Caudate nucleus (tissue), 63 donors: ENCODE measurements at places on chromosomes 16 and 17.

DNA sequence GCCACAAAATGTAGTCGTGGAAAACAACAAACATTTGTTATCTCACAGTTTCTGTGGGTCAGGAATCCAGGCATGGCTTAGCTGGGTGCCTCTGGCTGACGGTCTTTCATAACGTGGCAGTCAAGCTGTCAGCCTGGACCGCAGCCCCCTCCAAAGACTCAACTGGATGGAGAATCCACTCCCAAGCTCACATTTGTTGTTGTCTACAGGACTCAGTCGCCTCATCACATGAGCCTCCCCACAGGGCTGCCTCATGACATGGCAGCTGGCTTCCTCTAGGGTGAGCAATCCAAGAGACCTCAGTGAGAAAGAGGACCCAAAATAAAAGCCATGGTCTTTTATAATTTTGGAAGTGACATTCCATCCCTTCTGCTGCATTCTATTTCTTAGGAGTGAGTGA lies 34.7 kb upstream of the AKAP1 start:
- no peak for DNase-seq

- DNase-seq = no peak
These were observed 2.0 kb downstream of the PRSS33 start for GRCh38 chr16:2785101-2785991.

DNA sequence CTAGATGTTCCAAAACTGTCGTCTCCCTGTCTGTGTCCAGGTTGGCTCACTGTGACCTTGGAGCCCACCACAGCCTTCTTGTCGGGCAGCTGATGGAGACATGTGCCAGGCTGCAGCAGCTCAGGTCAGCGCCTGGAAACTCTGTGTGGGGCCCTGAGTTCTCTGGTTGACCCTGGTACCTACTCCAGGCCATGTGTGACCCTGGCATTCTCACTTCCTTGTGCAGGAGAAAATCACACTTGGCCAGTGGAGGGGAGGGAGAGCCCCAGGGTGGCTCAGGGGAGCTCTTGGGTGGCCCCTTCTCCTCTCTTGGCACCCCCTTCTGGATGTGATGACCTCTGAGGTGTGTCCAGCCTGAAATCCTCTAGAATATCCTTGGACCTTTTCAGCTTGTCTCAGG lies 25.0 kb upstream of the CPNE2 start:
- no peak for DNase-seq

GRCh38 chr17:75893305-75894048 lies 3.3 kb downstream of the TRIM65 start:
- DNase-seq = no peak

DNA sequence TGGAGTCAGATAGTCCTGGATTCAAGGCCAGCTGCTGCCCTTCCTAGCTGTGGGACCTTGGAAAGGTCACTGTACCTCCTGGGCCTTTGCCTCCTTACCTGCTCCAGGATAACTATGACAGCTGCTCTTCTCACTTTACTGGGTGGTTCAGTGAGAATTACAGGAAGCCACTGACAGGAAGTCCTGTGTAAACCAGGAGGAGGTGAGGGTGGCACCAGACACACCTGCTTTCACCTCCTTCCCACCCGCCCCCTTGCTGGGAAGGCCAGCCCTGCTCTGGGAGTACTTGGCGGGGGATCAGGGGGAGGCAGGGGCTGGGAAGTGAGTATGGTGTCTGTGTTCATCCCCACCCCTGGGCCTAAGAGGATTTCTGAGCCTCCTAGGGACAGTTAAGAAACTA lies 42.6 kb downstream of the CPNE2 start:
- no peak for DNase-seq

DNA sequence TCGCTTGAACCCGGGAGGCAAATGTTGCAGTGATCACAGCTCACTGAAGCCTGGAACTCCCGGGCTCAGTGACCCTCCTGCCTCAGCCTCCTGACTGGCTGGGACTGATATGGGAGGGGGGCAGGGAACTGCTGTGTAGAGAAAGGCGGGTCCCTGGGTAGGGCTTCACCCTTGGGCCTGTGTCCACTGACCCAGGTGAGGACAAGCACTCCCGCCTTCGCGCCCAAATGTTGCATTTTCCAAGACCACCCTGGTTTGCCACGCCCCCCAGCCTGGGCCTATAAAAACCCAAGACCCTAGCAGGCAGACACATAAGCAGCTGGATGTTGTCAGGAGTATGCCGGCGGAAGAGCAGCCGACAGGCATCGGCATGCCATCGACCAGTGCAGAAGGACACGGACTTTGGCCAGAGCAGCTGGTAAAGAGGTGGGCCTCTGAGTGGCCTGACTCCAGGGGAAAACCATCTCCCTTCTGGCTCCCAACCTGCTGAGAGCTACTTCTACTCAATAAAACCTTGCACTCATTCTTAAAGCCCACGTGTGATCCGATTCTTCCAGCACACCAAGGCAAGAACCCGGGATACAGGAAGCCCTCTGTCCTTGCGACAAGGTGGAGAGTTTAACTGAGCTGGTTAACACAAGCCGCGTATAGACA lies 19.1 kb downstream of the SMYD4 start:
- DNase-seq = no peak

DNA sequence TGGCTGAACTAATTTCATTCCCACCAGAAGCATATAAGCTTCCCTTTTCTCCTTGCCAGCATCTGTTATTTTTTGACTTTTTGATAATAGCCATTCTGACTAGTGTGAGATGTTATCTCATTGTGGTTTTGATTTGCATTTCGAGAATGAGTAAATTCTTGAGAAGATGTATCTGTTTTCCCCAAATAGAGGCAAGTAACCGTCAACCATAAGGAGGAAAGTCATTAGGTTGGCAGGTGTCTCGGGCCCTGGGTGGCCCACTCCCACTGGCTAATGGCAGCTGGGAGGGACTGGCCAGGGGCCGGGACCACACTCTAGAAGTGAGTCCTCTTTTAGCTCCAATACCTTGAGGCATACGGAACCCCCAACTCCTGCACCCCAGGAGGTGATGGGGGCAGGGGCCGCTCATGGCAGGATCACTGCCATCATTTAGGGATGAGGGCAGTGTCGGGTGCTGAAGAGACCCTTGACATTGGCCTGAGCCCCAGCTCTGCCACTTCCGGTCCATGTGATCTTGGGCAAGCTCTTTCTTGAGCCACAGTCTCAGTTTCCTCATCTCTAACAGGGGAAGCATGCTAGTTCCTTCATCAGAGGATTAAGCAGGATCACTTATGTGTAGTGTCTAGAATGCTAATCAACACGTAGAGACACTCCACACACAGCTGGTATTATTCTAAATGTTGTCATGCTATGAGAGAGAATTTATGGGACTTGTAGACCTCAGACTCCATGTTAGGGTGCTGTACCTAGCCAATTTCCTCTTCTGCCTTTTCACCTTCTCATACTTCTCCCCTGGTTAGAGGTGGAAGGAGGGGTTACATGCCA lies 44.3 kb downstream of the RGS9 start:
- DNase-seq = no peak

DNA sequence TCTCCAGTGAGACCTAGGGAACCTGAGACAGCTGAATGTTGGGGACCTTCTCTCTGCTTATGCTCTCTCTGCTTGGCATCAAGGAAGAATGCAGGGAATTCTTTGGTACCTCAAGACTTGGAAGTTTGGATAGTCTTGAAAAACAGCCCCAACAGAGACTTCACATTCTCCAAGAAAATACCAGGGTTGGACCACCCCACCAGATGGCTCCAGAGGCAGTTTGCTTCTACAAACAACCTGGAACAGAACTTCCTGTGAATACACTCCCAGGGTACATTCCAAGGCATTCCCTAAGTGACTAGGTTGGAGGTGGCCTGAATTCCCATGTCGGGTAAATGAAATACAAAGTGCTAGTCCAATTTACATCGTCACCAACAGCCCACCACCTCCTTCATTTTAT lies 314.4 kb downstream of the PMP22 start:
- no peak for DNase-seq

GRCh38 chr17:79242873-79243602 lies 168.4 kb downstream of the ENGASE start:
- no peak for DNase-seq

- no peak for DNase-seq
These were observed 105.1 kb upstream of the TNRC6C start for GRCh38 chr17:77853191-77853977.

- no peak for DNase-seq
These were observed 154.6 kb upstream of the ZNF267 start for GRCh38 chr16:31718998-31719397.

GRCh38 chr16:53817812-53818550 lies 114.0 kb downstream of the FTO start:
- no peak for DNase-seq

DNA sequence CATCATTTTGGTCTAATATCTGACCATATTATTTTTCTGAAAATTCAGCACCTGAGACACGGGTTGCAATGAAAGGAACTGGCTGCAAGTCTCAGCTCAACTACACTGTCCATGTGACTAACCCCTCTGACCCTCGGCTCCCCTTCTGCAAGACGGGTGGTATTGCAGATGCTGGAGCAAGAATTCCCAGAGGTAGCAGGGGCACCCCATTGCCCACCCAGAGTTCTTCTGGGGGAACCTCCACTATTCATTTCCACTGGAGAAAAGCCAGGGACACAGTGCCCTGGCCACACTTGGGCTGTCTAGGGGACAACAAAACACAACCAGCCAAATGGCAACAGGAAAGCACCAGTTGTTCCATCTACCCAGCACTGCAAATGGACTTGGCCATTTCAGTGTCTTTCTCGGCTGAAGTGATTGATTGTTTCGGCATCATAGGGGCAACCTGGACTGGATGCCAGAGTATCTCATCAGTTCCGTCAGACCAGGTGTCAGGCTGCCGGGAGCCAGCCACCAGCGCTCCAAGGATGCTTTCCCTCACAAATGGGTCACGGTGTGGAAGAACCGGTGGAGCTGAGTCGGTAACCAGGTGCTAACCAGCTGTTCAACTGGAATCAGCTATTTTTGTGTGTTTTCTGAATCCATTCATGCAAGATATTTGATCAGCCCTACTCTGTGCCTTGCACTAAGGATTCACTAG lies 58.1 kb downstream of the C16orf78 start:
- DNase-seq = no peak

DNA sequence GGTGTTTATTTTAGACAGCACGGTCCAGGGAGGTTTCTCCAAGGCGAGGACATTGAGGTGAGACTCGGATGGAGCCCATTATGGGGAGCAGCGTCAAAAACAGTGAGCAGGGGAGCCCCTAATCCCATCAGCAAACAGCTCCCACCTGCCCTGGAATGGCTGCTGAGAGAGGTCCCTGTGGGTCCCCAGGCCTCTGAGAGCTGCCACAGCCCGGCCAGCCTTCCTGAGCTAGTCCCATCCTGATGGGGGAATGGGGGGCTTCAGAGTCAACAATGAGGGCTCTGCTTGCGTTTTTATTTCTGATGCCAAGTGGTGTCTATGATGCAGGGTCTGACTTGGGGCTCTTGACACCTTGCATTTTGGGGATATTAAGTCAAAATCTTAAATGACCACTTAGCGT lies 128.4 kb downstream of the GSG1L start:
- no peak for DNase-seq

- no peak for DNase-seq
These were observed 35.4 kb upstream of the CNTNAP4 start for GRCh38 chr16:76241755-76242154.

- DNase-seq = no peak
These were observed 110.1 kb downstream of the XYLT1 start for GRCh38 chr16:17360693-17361122.

- no peak for DNase-seq
These were observed 35.4 kb upstream of the GAN start for GRCh38 chr16:81279392-81279791.
